H54 (cell line): ENCODE measurements at places on chromosomes 6 and 20.
A peak's percentile ranks its signal among the peaks of the same experiment; 100 is the strongest.

GRCh38 chr6:117992856-117993255 lies 85.8 kb downstream of the SLC35F1 start:
- no peak for DNase-seq

- no peak for DNase-seq
Observed at GRCh38 chr20:39289316-39289715, 327.2 kb downstream of the DHX35 start.

DNA sequence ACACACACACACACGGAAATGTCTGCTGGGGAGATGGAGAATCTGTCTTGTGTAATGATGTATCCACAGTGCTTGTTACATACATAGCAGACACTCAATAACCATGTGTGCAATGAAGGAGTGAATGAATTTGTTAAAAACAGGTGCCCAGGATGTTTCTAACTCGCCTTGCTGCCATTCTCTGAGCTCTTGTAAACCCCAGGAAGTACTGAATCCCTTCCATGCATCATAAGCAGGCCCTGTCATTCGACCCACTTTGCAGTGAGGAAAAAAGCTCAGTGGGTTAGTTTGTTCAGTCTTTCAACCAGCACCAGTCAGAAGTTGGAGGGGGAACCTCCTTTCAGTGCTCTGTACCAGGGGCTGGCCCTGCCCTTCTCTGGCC lies 1.4 kb upstream of the KCNK5 start:
- no peak for DNase-seq

DNA sequence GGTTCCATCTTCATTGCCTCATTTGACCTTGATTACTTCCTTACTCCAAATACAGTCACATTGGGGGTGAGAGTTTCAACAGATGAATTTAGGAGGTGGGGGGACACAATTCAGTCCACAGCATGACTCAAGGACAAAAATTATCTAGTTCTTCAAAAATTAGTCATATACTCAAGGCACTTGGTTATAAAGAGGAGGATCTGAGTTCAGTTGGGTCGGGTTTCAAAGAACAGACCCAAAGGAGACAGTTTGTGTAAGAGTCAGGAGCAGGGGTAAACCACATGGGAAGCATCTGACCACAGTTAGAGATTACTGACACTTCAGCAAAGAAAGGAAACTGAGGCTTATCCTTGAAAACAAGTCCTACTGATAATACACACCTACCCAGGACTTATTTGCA lies 138.0 kb downstream of the TBC1D7 start:
- no peak for DNase-seq

DNA sequence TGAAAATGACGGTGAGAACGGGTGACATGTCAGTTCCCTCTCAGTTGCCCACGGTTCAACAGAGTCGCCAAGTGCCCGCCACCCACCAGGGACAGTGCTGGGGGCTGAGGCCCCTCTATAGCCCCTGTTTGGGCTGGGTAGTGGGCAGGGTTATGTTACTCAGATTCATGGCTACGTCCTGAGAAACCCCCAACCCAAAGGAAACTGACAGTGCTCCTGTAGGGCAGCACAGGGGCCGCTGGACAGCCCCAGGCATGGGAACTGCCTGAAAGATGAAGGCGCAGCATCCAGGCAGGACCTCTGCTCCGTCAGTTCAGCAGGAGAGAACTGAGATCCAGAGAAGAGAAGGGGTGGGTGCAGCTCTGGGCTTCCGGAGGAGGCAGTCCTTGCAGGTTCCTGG lies 118.9 kb upstream of the PMEPA1 start:
- DNase-seq, result no peak

DNA sequence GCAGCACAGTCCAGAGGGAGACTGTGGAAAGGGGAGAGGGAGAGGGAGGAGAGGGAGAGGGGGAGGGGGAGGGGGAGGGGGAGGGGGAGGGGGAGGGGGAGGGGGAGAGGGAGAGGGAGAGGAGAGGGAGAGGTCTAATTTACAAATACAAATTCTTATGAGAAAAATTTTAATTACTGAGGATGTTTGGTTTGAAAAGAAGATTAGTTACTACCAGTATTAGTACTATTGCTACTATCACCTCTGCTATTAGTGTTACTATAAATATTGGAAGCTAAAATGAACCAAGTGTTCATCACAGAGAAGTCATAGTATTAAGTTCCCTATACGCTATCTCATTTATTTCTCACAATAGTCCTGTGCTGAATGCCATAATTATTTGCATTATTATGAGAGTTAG lies 14.3 kb upstream of the TSBP1 start:
- DNase-seq, result no peak

GRCh38 chr6:63567966-63568365 lies 4.3 kb upstream of the LOC128125822 start:
- DNase-seq, result no peak

GRCh38 chr6:32669893-32670292 lies 3.4 kb upstream of the HLA-DQB1 start:
- no peak for DNase-seq

DNA sequence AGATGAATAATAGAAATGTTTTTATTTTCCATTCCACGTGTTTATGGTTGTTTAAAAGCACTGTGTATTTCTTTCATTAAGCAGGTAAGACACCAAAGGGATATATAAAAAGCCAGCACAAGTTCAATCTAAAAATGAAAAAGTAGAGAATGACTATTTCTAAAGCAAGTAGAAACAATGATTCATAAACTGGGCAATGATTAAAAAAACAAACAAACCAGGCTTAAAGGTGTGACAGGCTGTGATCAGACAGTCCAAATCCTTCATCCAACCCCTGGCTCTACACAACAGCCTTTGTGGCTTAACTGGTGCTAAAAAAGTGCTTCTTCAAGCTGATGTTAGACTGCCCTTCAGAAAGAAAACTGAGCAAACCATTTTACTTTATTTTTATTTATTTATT lies 45.7 kb upstream of the TSHZ2 start:
- no peak for DNase-seq

- DNase-seq, result no peak
Observed at GRCh38 chr6:131093334-131093733, 30.3 kb upstream of the EPB41L2 start.

GRCh38 chr6:85756982-85757381 lies 114.3 kb upstream of the SYNCRIP start:
- DNase-seq, result no peak

GRCh38 chr6:34656378-34657036 lies 40.1 kb downstream of the ILRUN start:
- DNase-seq, result no peak

- DNase-seq, result no peak
Observed at GRCh38 chr6:25743868-25744267, 10.7 kb upstream of the SLC17A4 start.

DNA sequence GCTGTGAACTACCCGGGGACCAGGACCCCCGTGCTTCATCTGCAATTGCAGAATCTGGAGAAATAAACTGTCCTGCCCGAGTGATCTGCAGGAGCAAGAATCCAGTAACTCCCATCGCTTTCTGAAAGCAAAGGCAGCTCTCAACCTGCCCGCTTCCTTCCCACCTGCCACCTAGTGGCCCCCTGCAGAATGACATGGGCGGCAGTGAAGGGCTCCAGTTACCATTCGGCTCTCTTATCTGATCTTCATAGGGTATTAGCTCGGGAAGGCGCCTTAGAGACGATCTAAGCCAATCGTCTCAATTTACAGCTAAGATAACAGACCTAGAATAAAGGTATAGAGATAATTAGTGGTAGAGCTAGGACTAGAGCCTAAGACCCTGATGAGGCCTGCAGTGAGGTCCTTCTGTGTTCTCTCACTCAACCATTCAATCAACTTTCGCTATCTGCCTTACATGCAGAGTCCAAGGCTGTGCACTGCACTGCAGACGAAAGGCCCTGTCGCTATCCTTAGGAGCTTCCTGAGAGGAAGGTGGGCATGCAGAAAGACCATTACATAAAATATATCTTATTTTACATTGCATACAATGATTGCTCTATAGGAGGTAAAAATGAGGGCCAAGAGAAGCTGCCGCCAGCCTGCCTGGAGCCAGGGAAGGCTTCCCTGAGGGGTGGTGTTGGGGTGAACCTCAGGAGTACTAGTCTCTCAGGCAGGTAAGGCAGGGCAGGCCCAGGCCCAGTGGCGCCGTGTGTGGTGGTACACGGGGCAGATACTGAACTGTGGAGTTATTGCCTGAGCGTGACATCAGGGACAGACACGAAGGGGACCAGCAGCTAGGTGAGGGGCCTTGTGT lies 7.1 kb upstream of the PSMG4 start:
- DNase-seq, result peak; percentile 92

- no peak for DNase-seq
Observed at GRCh38 chr6:7119272-7119801, 11.6 kb downstream of the RREB1 start.

DNA sequence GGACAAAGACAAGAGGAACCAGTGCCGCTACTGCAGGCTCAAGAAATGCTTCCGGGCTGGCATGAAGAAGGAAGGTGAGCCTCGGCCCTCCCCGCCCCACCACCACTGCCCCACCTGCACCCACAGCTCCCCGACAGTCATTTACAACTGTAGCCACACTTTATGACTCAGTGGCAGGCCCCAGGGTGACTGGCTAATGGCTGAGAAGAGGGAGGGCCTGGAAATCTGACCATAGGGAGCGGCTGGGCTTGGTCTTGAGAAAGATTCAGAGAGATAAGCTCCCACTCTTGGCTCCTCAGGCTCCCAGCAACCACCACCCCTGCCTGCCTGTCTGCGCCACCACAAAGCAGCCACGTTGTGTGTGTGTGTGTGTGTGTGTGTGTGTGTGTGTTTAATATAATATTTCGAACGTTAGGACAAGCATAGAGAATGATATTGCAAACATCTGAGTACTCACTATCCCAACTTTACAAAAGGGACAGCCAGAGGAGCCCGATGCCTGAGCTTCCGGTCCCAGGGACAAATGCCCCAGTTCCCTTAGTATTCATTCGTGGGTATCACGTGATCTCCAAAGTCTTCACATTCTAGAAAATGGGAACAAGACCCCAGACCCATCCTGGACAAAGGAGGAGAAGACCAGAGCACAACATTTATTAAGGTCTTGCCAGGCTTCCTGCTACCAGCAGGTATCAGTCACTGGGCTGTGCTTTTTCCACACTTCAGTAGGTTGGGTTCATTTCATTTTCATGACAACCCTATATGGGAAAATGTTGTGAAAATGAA lies 52.1 kb downstream of the HNF4A start:
- peak; percentile 89 for DNase-seq

- no peak for DNase-seq
Observed at GRCh38 chr6:5325173-5325572, 63.9 kb downstream of the FARS2 start.

GRCh38 chr6:68727699-68728098 lies 92.6 kb downstream of the ADGRB3 start:
- DNase-seq, result no peak

- no peak for DNase-seq
Observed at GRCh38 chr6:105215506-105215905, 35.7 kb upstream of the POPDC3 start.

DNA sequence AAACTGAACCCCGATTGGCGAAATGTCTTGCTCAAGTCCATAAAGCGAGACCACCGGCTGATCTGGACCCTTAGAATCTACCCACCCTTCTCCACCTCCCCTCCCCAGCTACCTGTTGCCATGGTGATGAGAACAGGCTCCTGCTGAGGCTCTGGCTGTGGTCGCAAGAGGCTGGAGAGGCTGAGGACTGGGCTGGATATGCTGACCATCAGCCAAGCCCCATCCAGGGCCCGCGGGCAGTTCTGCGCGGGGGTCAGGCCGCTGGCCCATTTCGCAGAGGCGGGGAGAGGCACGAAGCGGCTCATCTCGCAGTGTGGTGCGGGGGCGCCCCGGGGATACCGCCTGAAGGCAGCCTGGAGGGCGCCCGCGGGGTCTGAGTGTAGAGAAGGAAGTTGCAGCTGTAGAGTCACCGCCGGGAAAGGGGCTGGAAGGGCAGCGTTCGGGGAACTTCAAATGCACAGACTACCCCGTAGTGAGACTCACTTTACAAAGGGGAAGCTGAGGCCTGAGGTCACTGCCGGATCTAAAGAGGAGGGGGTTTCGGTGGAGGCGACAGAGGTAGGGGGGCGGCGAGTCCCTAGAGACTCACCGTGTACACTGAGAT lies 671 bp downstream of the TAPBP start:
- DNase-seq, result peak; percentile 31

DNA sequence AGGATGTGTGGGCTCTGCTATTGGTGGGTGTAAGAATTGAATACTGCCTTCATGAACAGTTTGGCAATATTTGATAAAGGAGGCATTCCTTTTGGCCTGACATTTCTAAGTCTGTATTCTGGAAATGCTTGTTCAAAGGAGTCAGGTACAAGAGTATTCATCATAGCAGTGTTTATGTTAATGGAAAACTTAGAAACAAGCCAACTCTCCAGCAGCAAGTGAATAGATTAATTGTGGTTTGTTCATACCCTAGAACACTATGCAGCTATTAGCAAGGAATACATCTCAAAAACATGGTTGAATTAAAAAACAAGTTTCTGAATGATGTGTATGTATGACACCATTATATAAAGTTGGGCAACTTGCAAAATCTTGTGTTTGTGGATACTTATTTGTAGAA lies 195.8 kb downstream of the ZFAND3 start:
- no peak for DNase-seq

DNA sequence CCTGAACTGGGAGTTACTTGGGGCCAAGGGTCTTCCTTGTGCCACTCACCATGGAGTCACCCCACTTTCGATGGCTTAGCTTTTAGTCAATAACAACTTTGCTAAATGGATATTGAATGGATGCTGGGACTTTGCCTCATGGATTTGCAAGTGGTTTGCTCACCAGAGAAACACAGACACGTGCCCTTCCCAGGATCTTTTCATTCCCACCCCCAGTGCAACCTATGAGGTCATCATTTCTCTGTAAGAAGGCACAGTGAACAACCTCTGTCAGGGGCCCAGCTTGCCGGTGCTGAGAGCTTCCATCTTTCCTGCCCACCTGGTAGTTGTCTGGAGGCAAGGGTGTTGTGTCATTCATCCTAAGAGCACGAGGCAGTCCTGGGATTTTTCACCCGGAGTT lies 256.8 kb upstream of the PMEPA1 start:
- DNase-seq, result no peak

- no peak for DNase-seq
Observed at GRCh38 chr6:4192173-4192572, 56.8 kb upstream of the ECI2 start.

- DNase-seq, result no peak
Observed at GRCh38 chr6:113208726-113209125, 648.4 kb upstream of the MARCKS start.

DNA sequence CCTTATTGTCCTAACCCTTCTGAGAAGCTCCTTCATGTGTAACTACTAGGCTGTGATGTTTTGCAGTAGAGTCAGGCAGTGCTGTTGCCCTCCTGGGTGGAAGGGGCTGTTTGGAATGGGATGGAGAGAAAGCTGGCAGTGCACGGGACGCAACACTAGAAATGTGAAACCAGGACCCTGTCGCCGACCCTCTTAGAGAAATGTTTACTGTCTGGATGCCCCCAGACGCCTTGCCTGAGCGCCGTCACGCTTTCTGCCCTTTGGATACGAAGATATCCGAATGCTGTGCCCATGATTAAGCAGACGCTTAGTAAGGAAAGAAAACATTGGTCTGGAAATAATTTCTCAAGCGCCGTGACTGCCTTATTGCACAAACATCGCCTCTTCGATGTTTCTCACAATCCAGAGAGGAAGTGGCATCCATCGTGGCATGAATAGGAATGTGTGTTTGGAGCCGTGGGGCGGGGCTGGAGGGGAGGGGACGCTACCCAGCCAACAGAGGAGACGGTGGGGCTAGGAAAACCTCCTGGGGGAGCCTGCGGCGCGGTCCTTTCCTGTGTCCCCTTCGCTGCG lies 661 bp upstream of the PPP1R14C start:
- DNase-seq, result peak; percentile 24
